ENCODE measurements at places on chromosomes 4 and X.
A peak's percentile ranks its signal among the peaks of the same experiment; 100 is the strongest.

- no peak for DNase-seq
These were observed 30.5 kb downstream of the RHOH start for GRCh38 chr4:40227284-40227683.

DNA sequence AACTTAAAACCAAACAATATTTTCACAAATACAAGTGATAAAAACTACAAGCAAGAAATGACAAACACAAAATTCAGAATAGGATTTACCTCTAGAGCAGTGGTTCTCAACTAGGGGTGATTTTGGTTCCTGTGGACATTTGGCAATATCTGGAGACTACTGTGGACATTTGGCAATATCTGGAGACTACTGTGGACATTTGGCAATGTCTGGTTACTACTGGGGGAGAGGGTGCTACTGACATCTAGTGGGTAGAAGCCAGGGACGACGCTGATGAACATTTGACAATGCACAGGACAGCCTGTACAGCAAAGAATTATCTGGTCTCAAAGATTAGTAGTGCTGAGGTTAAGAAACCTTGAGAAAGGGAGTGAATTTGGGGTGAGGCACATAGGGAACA lies 169.8 kb downstream of the CLCN4 start:
- no peak for DNase-seq

- DNase-seq: no peak
These were observed 2.5 kb upstream of the TMPRSS11D start for GRCh38 chr4:67886281-67886680.

DNA sequence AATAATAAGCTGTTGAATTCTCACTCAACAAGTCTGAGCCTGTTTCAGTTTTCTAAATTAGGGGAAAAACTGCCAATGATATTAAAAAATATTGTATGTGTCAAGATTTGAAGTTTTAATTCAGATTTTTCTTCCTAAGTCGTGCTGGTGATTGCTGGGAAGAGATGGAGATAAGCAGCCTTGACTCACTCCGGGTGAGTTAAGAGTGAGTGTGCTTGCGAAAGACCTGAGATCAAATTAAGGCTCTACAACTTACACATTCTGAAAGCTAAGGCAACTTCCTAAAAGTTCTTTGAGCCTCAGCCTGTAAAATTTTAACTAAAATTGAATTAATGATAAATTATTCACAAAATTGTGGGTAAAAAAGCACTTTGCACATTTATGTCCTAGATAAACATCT lies 1441.2 kb downstream of the PCDH7 start:
- DNase-seq: no peak

DNA sequence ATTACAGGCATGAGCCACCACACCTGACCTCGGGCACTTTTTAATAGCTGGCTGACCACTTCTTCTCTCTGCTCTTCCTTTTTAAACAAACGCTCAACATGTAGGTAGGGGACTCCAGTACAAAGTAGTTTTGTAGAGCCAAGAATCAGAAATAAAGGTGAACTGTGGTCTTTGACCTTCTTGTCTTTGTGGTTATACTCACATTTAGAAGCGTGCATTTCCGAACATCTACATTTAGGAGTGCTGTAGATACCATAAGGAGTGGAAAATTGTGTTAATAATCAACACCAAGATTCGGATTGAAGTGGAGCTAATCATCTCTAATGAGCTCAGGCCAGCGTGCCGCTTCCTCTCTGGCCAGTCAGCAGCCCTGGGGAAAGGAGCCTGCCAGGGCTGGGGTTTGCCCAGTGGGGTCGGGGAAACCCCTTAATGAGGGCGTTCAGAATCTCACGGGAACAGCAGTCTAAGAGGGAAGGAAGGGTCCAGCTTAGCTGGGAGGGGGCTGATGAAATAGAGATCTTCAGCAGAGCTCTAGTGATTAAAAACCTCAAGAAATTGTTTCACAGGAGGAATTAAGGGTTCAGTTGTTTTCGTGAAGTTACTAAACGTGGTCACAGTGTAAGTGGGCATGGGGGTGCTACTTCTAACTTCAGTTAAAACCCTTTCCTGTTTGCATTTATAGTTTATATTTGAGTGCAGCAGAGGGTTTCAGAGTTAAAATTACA lies 81.2 kb downstream of the GAB1 start:
- DNase-seq: no peak

DNA sequence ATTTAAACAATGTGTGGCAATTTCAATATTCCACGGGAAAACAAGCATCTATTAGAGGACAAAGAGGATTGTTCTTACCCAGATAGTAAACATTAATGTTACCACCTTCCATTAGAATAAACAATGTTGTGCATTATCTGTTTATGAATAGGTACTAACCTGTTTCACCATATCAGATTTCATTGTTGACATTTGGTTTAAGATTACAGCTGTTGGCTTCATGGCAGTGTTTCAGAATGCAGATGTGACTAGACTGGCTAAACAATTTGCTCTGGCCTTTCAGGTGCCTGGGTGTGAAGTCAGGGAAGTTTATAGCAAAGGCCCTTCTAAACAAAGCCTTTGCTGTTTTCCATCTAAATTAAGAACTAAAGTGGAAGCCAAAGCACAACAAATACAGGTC lies 464.7 kb upstream of the FAM47C start:
- no peak for DNase-seq

GRCh38 chrX:118346258-118347094 lies 570 bp downstream of the WDR44 start:
- DNase-seq: peak; percentile 28

DNA sequence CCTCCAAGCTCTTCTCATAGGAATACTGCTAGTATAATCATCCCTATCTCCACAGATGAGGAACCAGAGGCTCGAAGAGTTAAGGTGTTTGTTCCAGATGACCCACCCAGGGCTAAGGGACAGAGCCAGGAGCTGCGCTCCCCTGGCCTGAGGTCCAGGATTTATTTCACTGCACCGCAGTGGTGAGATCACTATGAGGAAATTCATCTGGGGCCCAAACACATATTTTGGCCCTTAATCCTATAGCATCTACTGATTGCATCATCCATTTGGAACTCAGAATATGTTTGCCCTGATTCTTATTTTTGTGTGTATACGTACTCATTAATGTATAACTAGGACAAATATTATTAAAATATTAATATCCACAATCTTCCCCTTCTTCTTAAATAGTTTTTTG lies 100.1 kb upstream of the RBPJ start:
- no peak for DNase-seq

- no peak for DNase-seq
These were observed 13.0 kb upstream of the NDUFC1 start for GRCh38 chr4:139315221-139315675.

- no peak for DNase-seq
These were observed 4.9 kb downstream of the SPRY1 start for GRCh38 chr4:123401271-123402120.

DNA sequence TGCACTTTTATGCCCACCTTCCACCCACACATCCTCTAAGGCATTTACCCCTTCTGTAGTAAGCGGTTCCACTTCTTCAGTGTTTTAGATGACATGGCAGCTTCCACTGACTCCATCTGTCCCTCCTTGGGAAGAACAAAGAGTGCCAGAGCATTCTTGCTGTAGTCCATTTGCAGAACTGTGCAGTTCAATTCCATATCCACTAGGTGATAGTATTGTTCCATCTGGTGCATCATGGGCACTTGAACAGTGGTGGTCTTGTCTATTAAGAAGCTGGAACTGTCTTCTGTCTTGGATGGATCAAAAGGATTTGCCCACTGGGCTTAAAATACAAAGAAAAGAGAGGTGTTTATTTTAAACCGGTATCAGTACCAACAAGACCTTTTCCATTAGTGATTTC lies 3.5 kb downstream of the SERPINA7 start:
- no peak for DNase-seq

DNA sequence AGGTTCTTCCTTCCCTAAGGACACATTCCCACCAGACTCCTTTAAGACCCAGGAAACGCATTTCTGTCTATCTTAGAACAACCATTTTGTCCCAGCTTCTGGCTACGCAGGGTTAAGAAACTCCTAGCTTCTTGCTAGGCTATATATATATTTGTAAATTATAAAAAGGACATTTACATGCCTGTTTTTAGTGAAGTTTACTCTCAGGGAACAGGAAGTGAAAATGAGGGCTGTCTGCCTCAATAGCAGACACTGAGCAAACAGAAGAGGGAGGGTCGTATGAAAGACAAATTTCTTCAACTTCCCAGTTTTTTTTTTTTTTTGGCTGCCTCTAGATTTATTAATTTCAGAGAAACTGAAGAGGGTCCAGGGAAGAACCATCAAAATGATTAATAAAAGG lies 9.3 kb upstream of the FRMPD3 start:
- no peak for DNase-seq

GRCh38 chr4:1345903-1346780 lies 866 bp upstream of the UVSSA start:
- DNase-seq: peak; percentile 27

DNA sequence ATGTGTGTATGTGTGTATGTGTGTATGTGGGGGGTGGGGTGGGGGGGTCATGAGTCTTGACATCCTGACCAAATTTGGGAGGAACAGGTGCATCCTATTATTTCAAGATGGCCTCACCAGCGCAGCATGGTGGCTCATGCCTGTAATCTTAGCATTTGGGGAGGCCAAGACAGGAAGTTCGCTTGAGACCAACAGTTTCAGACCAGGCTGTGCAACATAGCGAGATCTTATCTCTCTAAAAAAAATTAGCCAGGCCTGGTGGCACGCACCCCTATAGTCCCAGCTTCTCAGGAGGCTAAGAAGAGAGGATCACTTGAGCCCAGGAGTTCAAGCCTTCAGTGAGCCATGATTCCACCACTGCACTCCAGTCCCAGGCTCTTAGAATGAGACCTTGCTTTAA lies 47.0 kb upstream of the DHRSX start:
- DNase-seq: no peak

DNA sequence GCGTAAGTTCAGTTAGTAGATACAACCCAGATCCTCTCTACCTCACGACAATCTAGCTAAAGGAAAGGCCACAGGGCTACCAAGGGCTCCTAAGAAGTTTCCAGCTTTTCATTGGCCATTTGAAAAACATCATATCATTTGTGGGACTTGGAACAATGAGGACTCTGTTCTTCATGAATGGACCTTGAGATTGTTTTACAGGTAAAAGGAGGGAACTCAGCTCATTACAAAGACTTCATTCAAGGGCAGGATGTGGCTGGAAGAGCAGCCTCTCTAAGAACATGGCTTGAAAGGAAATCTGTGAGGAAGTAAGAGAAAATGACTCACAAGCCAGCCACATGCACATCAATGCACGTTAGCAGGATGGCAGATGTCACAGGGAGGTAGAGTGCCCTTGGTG lies 105.9 kb upstream of the SLC7A11 start:
- no peak for DNase-seq

DNA sequence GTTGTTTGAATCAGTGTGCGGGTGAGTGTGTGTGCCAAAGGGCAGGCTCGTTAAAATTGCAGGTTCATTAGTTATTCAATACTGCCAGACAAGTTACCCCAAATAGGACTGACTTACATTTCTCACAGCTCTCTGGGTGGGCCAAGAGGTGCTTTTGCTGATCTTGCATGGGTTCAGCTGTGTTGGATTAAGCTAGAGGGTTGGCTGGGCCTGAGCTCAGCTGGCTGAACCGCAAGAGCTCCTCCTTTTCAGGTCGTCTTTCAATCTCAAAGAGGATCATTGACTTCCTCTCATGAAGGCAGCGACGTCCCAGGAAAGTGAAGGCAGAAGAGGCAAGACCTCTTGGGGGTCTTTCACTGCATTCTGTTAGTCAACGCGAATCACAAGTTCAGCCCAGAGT lies 343.3 kb upstream of the FRG1 start:
- DNase-seq: no peak

- no peak for DNase-seq
These were observed 137.2 kb downstream of the DIPK2B start for GRCh38 chrX:45063319-45064095.

DNA sequence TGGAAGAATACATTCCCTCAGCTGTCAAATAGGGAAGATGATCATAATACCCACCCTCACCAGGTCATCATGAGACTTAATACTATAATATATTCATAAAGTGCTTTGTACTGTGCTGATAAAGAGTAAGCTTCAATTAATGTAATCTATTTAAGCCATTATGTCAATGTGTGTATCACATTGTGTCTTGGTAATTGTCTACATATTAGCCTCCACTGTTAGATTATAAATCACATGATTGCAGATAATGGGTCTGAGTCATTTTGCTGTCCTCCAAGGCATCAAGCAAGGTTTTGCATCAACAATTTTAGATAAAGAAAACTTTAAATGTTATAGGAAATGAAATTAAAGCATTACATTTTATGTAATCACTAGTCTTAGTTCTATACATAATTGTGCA lies 45.2 kb upstream of the CEP135 start:
- DNase-seq: no peak

- DNase-seq: no peak
These were observed 59.7 kb upstream of the IL15 start for GRCh38 chr4:141576585-141577110.

- no peak for DNase-seq
These were observed 143.6 kb downstream of the FNIP2 start for GRCh38 chr4:158912390-158912789.

DNA sequence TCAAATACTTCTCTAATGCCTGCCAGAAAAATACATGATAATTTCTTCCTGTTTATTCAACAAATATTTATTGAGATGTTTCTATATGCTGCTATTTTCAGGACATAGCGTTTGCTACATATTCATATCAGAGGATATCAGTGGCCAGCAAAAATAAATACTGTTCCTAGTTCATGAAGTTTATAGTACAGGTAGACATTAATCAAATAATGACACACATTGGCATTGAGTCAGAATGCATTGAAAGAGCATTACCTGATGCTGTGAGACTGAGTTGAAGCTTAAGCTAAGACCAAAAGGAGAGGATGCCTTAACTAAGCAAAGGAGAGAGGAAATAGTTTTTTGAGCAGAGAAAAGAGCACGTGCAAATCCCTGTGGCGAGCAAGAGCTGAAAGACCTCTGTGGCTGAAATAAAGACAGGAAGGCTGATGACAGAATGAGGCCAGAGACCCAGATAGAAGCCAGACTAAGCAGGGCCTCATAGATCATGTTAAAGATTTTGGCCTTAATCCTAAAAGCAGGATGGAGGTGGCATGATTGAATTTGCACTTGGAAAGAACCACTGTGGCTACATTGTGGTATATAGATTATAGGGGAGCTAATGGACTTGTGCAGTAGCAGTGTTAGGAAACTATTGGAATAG lies 36.2 kb downstream of the FAM241A start:
- DNase-seq: no peak

DNA sequence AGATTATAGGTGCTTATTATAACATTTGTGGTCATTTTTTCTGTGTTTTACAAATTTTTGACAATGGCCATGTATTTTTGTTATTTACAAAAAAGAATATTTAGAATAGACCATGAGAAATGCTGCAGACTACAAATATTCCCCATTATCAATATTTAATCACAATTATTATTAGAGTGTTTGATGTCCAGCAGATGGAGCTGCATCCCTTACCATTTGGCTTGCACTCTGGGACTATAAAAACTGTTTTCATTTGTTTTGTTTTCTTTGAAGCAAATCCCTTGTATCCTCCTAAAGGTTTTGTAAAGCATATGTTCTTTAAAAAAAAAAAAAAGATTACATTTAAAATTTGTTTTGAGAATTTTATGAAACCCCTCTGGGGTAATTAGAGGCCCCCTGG lies 85.6 kb upstream of the CXorf66 start:
- no peak for DNase-seq
